Colonic mucosa (tissue), 4 donors: ENCODE measurements at places on chromosomes 2 and 18.

- H3K27me3 ChIP-seq, result no peaks in the 10 kb centered on the region
- H3K4me3 ChIP-seq, result no peak overlapping the region
- H3K4me1 ChIP-seq, result no peaks in the 10 kb centered on the region
- H3K27ac ChIP-seq, result no peak overlapping the region
These were observed 109.6 kb upstream of the ALKAL2 start for GRCh38 chr2:397521-397920.

GRCh38 chr2:171587132-171587531 is 64.9 kb downstream of the CYBRD1 start:
- H3K27me3 ChIP-seq, result no peaks in the 10 kb centered on the region
- H3K4me1 ChIP-seq, result no peaks in the 10 kb centered on the region
- no peak overlapping the region for H3K27ac ChIP-seq
- H3K36me3 ChIP-seq, result no peaks in the 10 kb centered on the region

GRCh38 chr2:36672199-36672598 is 24.3 kb upstream of the VIT start:
- H3K27me3 ChIP-seq, result no peaks in the 10 kb centered on the region
- H3K36me3 ChIP-seq, result no peaks in the 10 kb centered on the region
- no peak overlapping the region for H3K27ac ChIP-seq
- H3K4me3 ChIP-seq, result no peak overlapping the region

- H3K27ac ChIP-seq, result no peak overlapping the region
- H3K36me3 ChIP-seq, result no peaks in the 10 kb centered on the region
- no peak overlapping the region for H3K4me3 ChIP-seq
These were observed 48.2 kb upstream of the B3GNT2 start for GRCh38 chr2:62147610-62148301.

DNA sequence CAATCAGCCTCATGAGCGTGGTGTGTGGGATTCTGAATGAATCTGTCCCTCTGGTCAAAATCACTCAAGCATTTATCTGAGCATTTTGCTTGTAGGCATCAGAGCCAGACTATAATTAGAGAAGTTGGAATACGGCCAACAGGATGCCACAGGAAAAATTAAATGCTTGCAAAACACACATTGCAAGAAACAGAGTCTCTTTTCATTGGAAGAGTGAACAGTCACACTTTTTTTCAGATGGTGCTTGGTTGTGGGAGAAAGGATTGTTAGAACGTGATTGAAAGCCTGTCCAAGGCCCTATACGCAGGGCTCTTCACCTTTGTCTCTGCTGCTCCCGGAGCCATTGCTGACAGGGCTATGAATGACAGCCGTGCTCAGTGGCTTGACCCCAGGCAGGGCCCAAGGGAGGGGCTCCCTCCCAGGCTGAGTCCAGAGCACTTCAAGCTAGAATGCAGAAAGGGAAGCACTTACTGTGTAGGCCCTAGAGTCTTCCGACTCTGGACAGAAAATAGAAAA is 59.8 kb downstream of the SNTG2 start:
- DNase-seq, result no peak
- H3K4me3 ChIP-seq, result no peak overlapping the region
- H3K27me3 ChIP-seq, result no peaks in the 10 kb centered on the region
- no peak overlapping the region for H3K27ac ChIP-seq
- no peaks in the 10 kb centered on the region for H3K4me1 ChIP-seq

GRCh38 chr18:78741381-78742217 is 238.0 kb upstream of the SALL3 start:
- no peaks in the 10 kb centered on the region for H3K27me3 ChIP-seq
- DNase-seq, result no peak
- no peaks in the 10 kb centered on the region for H3K4me1 ChIP-seq

DNA sequence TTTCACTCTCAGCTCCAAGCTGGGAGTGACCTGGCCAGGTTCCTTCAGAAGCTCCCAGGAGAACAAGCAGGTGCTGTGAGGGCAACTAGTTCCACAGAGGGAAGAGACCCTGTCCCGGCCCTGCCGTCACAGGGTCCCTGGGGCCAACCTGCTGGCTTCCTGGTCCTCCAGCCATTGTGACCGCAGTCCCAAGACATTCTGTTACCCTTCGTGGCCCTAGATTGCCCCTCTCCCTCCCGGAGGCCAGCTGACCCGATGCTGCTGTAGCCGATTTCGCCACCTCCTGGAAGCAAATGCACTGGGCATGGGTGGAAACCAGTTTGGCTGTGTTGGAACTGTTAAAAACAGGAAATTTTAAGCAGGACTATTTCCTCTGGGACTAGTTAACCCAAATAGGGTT is 55.4 kb downstream of the EPAS1 start:
- H3K36me3 ChIP-seq, result no peaks in the 10 kb centered on the region
- no peaks in the 10 kb centered on the region for H3K27me3 ChIP-seq
- H3K27ac ChIP-seq, result no peak overlapping the region
- no peak for DNase-seq
- no peaks in the 10 kb centered on the region for H3K4me1 ChIP-seq
- H3K4me3 ChIP-seq, result no peak overlapping the region

- H3K27ac ChIP-seq, result peak overlapping the region; percentile 63
- H3K27me3 ChIP-seq, result no peaks in the 10 kb centered on the region
- H3K36me3 ChIP-seq, result no peaks in the 10 kb centered on the region
- no peak for DNase-seq
- no peak overlapping the region for H3K4me3 ChIP-seq
These were observed 188.7 kb downstream of the SMAD7 start for GRCh38 chr18:48762022-48762421.

DNA sequence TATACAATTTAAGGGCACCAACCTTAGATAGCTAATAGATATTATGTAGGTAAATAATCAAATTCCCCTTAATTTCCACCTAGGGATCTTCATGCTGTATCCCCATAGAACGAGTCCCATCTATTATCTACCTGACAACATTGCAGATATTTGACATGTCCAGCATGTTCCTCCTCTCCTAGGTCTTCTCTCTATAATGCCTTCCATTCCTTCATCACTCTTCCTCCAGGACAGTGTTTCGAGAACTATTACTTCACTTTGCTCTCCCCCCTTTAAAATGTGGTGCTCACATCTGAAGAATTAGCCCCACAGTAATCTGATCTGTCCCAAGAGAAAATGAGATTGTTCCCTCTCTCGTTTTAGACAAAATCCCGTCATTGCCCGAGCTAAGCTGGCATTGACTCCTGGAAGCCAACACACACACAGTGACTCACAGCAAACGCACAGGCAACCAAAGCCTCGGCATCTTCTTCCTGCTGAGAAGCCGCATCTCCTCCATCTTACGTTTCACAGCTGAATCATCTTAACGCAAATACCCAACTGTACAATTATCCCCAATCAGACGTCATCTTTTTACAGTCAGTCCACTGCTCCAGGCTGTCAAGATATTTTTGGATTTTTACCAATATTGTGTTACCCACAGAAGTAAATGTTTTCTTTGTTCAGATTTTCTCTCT is 162.9 kb upstream of the AGAP1 start:
- no peaks in the 10 kb centered on the region for H3K4me1 ChIP-seq
- DNase-seq, result no peak

GRCh38 chr2:164323978-164324377 is 297.3 kb downstream of the GRB14 start:
- no peak overlapping the region for H3K4me3 ChIP-seq
- no peaks in the 10 kb centered on the region for H3K4me1 ChIP-seq
- no peak overlapping the region for H3K27ac ChIP-seq
- no peaks in the 10 kb centered on the region for H3K27me3 ChIP-seq
- no peaks in the 10 kb centered on the region for H3K36me3 ChIP-seq
- no peak for DNase-seq
